ENCODE measurements at places on chromosomes 13 and 19.

DNA sequence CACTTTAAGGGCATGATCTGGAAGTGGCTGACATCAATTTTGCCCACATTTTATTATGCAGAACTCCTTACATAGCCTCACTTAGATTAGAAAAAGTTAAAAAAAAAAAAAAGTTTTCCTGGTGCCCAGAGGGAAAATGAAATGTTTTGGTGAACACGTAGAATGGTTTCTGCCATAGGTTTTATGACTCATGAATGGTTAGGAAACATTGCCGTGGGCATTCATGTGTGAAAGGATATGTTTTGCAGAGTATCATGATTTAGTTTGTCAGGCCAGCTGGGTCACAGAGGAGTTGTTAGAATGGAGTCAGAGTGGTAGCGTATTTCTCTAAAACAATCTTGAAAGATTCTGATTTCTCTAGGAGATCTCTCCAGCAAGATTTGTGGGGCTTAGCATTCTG, 133.8 kb downstream of the MRPL57 start:
- H3K27ac ChIP-seq = no peak overlapping the region
- H3K4me1 ChIP-seq = no peaks in the 10 kb centered on the region
- no peaks in the 10 kb centered on the region for H3K27me3 ChIP-seq
- H3K36me3 ChIP-seq = peaks cover 14% of the 10 kb centered on the region
- no peak overlapping the region for H3K4me3 ChIP-seq

- no peak for ATAC-seq
- no peak overlapping the region for H3K27ac ChIP-seq
- H3K4me3 ChIP-seq = no peak overlapping the region
- H3K36me3 ChIP-seq = peaks cover 8% of the 10 kb centered on the region
- no peaks in the 10 kb centered on the region for H3K27me3 ChIP-seq
Observed at GRCh38 chr13:75766636-75767035, 130.5 kb downstream of the LMO7 start.

DNA sequence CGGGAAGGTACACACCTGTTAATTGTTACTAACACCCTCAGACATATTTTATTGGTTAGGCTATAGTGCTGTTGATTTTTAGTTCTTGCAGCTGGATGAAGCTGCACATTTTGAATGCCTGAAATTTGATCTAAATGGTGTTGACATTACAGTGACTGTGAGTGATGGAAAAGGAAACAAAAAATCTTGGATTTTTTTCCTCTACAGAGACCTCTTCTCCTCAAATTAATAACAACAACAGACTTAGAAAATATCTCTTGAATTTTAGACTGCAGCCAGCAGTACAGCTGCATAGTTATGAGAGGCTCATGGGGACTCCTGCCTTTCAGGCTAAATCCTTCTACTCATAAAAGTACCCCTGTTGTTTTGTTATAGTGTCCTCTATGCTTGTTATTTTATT, 500.5 kb upstream of the SPRY2 start:
- H3K4me1 ChIP-seq = no peaks in the 10 kb centered on the region
- no peaks in the 10 kb centered on the region for H3K27me3 ChIP-seq
- no peak for ATAC-seq
- no peak overlapping the region for H3K4me3 ChIP-seq
- no peaks in the 10 kb centered on the region for H3K36me3 ChIP-seq

DNA sequence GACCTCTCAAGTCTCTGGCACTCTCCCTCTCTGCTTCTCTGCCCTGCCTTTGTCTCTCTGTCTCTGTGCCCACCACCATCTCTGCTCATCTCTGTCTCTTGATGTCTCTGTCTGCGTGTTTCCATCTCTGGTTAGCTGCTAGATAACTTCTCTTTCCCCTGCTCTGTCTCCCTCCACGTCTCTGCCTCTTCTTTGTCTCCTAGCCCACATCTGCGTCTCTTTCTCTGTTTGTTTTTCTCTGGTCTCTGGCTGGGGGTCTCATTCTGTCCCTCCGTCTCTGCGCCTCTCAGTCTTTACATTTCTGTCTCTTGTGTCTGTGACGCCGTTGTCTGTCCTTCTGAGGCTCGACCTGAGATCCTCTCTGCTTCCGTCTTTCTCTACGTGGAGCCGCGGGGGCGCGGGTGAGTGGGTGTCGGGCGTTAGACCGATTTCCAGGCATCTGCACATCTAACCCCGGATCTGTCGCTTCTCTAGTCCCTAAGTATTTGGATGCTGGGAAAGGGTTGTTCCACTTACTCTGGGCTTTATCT, 386 bp downstream of the GIPR start:
- H3K27me3 ChIP-seq = peaks cover 66% of the 10 kb centered on the region
- peak; percentile 21 for ATAC-seq
- H3K4me3 ChIP-seq = peak overlapping the region; percentile 75
- H3K4me1 ChIP-seq = peaks cover 34% of the 10 kb centered on the region
- H3K27ac ChIP-seq = peak overlapping the region; percentile 56
- no peaks in the 10 kb centered on the region for H3K36me3 ChIP-seq

- peaks cover 31% of the 10 kb centered on the region for H3K36me3 ChIP-seq
- H3K27ac ChIP-seq = no peak overlapping the region
- H3K4me1 ChIP-seq = no peaks in the 10 kb centered on the region
- H3K4me3 ChIP-seq = no peak overlapping the region
Observed at GRCh38 chr13:79419365-79419764, 13.3 kb upstream of the RBM26 start.

- H3K36me3 ChIP-seq = peaks cover 6% of the 10 kb centered on the region
- no peaks in the 10 kb centered on the region for H3K27me3 ChIP-seq
- H3K4me3 ChIP-seq = no peak overlapping the region
- ATAC-seq = no peak
- H3K4me1 ChIP-seq = peaks cover 13% of the 10 kb centered on the region
- no peak overlapping the region for H3K27ac ChIP-seq
Observed at GRCh38 chr13:60441761-60442160, 44.7 kb downstream of the TDRD3 start.

All from stimulated activated memory B cell treated with anti-CD40 and anti-IgM and Interleukin-4, amounts not matched to agents 10 μg/mL and 1 μg/mL and 100 μg/mL, for 72 hours (primary cell).